ENCODE measurements at places on chromosomes 12 and 14.

GRCh38 chr12:15173142-15173541 is 48.1 kb downstream of the RERG start:
- no peak for DNase-seq

DNA sequence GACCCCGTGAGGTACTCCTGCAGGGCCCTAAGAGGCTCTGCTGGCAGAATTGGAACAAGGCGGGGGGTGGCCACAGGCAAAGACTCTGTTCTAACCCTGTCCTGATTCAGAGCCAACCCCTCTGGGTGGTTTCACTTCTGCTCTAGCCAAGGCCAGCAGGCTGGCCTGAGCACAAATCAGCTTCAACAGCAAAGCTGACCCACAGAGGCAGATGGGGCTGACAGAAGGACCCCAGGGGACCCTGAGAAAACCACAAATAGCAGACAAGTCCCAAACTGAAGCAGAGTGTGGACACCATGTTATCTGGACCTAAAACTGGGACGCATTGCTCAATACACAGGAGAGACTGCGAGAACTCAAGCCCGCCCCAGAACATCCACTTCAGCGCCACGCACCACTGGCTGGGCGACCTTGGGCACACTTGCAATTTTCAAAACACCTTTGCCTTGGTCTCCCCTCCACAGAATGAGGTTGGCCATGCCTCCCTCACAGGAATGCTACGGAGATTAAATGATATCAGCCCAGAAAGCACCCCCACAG is 76.4 kb upstream of the DICER1 start:
- peak; percentile 84 for DNase-seq

DNA sequence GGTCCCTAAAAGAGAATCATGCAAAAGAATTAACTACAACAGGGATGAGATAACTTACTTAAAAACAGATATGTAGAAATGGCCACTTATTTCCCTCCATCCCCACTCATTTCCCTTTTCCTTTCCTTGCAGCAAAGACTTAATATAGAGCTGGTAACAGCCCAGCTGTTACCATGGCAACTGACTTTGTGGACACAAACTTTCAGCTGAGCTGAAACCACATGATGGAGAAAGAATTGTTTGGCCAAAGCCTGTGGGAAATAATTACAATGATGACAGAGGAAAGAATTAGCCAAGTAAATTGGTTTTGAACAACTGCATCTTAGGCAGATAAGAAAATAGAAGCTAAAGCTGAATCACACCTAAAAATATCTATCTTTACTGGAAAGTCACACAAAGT is 364.9 kb downstream of the GALC start:
- DNase-seq, result no peak

GRCh38 chr12:124913474-124914391 is 717 bp downstream of the UBC start:
- DNase-seq, result peak; percentile 71

- DNase-seq, result peak; percentile 99
Measured at GRCh38 chr14:103920981-103921854, 7.0 kb upstream of the TDRD9 start.

DNA sequence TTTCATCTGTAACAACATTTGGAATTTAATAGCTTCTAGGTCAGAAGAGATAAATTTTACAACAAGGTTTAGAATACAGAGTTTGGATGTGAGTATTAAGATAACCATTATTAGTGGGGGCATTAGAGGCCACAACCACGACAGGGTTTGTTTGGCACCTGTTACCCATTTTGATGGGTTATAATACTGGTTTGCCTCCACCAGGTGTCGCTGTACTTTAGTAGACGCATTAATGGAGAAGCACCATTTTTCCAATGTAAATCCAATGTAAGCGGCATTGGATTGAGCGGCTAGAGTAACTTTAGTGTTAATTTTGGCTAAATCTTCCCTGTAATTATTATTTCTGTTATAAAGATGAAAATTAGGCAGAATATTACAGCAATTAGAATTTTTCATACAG is 136.2 kb downstream of the SLCO1B3 start:
- peak; percentile 3 for DNase-seq

DNA sequence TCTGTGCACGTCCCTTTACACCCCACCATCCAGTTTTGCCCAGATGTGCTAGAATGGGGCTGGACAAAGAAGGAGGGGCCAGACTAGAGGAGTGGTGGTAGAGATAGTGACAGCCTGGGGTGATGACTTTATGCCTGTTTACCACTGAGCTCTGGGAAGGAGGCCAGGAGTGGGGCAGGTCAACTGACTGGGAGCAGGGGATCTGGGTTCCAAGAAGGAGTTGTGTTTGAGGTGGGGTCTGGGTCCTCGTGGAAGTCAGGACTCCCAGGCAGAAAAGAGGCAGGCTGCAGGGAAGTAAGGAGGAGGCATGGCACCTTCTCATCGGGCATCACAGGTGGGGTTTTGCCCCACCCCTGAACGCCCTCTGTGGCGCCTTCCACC is 315 bp downstream of the LTB4R2 start:
- DNase-seq, result no peak

- no peak for DNase-seq
Measured at GRCh38 chr14:57389646-57390036, 745 bp upstream of the NAA30 start.

All from GM13976 (cell line).